ENCODE measurements at places on chromosomes 4 and X. TPM values are rescaled to one million over a fixed set of nuclear protein-coding genes. Genes with fewer than 3 reads are reported as not detected.

Gene ZFP92
- total RNA-seq, result 0.08 TPM

Gene TRIM60
- not detected for total RNA-seq

Gene HSFX2
- total RNA-seq, result not detected

Gene TRPC5OS
- total RNA-seq, result not detected

Gene RNF212
- total RNA-seq, result 1.4 TPM

Gene ARMCX2
- 3.4 TPM for total RNA-seq

Gene STIM2
- total RNA-seq, result 7.1 TPM

Gene FATE1
- not detected for total RNA-seq

Gene DOK7
- total RNA-seq, result 0.36 TPM

Gene VSIG4
- 2.9 TPM for total RNA-seq

- ATAC-seq, result no peak
Measured at GRCh38 chr4:106316773-106317409, 541 bp downstream of the AIMP1 start.

GRCh38 chr4:112245383-112245782 is 13.8 kb downstream of the AP1AR start:
- ATAC-seq, result no peak

GRCh38 chrX:53256446-53257041 is 24.8 kb downstream of the IQSEC2 start:
- peak; percentile 18 for ATAC-seq

DNA sequence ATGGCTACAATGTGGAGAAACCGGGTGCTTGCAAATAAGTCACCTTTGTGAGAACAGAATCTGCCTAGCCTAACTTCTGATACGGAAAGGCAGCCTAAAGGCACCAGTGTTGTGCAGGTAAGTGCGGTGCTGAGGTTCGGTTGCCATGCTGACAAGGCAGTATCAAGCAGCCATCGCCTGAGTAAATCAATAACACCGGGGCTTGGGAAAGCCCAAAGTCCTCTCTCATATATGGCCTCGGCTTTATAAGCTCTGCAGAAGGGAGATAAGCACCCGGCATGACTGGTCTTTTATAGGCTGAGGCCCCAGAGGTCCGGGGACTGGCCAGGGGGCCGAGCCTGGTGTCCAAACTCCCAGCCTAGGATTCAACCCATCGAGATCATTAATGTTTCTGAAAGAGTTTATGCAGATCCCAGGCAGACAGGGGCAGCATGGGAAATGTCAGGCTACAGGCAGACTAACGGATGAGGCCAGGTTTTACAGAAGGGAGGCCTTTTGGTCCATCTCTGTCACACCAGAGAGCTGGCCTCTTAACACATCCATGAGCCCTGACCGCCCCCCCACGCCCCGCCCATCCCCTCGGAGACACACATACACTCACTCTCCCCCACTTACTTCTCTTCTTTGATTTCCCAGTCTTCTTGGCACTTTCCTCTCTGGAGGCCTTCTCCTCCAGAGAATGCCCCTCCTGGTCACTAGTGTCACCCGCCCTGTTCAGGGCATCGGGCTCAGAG is 38.5 kb downstream of the ELF4 start:
- no peak for ATAC-seq

DNA sequence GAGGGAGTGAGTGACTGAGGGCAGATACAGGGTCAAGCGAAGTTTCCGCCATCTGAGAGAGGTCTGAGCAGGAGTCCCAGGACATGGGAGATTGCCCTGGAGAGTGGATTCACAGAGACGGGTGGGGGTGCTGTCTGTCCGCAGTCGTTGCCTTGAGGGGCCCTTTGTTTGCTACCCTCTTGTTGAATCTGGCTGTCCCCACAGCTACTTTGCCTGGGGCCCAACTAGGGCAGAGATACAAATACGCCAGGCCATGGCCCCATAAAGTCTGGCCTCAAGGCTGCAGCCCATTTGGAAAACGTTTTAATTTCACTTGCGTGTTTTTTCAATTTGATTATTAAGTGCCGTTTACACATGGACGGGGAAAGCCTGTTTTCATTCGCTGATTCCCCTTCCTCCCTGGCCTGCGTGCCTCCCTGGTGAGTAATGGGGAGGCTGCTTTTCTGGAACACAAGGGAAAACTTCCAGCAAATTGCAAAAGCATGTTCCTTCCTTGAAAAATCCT is 134.4 kb downstream of the SMIM20 start:
- peak; percentile 56 for ATAC-seq

- no peak for ATAC-seq
Measured at GRCh38 chr4:89403826-89404225, 96.2 kb upstream of the GPRIN3 start.

- ATAC-seq, result no peak
Measured at GRCh38 chrX:149982310-149982709, 44.0 kb upstream of the EOLA2 start.

DNA sequence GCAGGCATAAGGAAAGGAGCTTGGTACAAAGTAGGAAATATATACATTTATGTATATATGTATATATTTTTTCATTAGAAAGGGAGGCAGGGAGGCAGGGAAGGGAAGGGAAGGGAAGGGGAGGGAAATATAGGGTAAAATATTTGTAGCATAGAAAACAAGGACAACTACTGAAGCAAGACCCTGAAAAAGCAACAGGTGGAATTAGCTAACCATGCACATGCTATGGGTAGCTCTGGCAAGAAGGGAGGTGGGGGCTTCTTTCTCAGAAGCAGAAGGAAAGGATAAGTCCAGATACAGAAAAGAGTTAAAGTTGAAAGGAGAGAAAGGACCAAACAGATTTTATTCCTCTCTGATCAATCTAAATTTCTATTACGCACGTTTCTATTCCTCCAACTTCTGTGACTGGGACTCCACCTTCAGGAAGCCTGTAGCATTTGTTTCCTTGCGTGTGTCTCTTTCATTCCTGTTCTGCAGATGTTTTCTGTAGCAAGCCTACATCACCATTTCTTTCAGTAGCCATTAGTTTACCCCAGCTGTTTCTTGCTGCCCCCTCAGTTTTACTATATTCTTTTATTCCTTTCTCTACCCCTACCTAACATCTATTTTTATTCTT is 82.9 kb downstream of the OR13H1 start:
- no peak for ATAC-seq

- no peak for ATAC-seq
Measured at GRCh38 chrX:135541351-135541750, 20.9 kb downstream of the INTS6L start.

DNA sequence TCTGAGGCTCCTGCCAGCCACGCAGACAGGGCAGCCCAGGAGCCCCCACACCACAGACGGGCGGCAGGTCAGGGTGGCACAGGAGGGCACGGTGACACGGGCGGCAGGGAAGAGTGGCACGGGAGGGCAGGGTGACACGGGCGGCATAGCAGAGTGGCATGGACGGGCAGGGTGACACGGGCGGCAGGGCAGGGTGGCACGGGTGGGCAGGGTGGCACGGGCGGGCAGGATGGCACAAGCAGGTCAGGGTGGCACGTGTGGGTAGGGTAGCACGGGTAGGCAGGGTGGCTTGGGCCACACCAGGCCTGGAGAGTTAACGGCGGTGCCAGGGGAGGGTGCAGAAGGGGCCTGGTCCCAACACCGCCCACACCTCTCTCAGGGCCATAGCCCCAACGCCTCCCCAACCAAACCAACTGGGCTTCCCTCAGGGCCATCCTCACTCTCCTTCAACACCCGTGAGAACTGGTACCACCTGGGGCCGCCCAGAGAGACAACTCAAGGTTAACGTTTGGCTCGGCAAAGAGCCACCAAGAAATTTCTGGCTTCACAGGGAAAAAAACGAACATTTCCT is 3.4 kb downstream of the CTBP1 start:
- ATAC-seq, result no peak

- ATAC-seq, result no peak
Measured at GRCh38 chr4:36241771-36242170, 2.5 kb downstream of the ARAP2 start.

DNA sequence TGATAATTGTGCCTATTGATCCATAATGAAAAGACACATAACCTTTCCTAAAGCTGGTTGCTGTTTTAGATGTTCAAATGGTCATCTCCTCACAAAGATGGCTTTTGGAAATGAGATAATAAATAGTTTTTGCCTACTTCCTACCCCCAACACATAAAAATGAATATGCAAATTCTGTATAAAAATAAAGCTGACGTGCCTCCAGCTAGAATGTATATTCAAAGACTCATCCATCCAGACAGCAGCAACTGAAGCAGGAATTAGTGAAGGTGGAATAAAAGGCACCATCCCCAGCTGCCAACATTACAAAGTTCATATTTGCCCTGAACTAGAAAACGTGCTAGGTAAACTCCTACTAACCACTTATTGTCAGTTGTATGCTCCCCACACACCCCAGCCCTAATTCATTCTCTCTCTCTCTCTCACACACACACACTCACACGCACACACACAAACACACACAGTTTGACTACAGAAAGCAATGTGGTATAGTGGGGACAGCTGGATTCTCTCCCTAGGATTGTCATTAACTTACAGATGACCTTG is 53.6 kb downstream of the PCDH19 start:
- no peak for ATAC-seq

GRCh38 chr4:111537871-111538270 is 607.4 kb upstream of the FAM241A start:
- ATAC-seq, result no peak

GRCh38 chrX:118717678-118718391 is 9.6 kb upstream of the IL13RA1 start:
- ATAC-seq, result no peak

DNA sequence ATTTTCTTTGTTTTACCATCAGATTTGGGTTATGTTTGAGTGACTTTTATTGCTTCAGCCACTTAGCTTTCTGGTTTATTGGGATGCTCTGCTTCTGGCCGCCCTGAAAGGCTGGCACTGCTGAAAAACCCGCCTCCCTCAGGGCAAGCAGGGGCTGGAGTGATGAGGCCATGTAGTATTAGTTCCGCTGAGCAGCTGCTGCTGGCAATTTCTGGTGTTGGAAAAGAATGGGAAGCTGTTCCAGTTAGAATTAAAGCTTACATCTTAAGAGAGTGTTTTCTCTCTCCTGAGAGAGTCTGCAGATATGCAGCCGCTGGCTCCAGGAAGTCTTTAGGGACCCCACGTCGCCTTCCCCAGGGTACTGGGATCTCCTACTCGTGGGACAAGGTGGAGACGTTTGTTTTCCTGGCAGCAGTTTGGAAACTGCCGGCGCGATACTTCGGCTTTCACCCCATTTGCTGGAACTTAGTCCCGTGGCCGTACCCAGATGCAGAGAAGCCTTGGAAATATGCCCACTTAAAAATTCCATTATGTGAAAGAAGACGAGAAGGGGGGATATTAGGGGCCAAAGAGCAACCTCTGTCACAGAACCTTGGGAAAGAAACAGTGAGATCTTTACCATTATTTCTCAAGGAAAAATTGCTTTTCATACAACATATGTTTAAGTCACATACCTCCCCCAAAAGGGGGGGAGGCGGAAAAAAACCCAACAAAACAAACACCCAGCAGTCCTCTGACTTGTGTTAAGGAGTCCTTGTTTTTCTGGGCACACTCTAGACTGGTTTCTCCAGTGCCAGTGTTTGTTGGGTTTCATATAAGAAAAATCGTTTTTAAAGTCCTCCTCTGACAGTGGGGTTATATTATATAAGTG is 72.6 kb downstream of the TMEM131L start:
- ATAC-seq, result no peak

GRCh38 chr4:25676221-25676620 is 20.6 kb downstream of the SLC34A2 start:
- ATAC-seq, result no peak

DNA sequence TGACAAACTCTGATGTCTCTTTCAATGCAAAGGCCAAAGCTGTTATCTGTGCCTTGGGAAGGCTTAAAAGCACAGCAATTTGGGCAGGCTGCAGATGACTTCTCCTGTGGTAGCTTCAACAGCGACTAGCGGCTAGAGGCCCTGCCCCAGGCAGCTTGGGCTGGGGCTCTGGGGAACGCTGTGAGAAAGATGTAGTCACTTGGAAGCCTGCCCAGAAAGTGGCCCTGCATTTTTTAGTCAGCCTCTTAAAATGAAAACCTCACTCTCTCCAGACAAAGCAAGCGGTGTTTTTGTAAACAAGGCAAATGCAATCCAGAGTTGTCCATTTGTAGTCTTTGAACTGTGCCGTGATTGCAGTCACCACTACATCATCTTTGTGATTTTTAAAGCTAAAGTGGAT is 27.5 kb downstream of the PCYT1B start:
- ATAC-seq, result no peak

DNA sequence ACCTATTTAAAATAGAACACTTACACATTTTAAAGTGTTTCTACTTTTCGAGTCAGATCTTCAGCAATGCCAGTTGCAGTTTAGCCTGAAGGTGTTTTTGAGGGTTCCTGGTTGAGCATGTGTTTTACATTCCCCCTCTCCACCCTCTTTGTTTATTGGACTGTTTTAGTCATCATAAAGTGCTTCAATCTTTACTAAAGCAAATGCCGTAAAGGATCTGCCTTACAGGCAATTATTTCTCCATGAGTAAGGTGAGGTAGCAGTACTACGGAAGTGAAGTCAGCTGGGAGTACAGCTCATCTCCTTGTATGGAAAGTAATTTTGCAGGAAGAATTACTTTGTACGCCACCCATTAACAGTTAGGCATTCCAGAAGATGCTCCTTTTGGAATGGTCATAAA is 36.9 kb downstream of the PDLIM5 start:
- ATAC-seq, result peak; percentile 95

DNA sequence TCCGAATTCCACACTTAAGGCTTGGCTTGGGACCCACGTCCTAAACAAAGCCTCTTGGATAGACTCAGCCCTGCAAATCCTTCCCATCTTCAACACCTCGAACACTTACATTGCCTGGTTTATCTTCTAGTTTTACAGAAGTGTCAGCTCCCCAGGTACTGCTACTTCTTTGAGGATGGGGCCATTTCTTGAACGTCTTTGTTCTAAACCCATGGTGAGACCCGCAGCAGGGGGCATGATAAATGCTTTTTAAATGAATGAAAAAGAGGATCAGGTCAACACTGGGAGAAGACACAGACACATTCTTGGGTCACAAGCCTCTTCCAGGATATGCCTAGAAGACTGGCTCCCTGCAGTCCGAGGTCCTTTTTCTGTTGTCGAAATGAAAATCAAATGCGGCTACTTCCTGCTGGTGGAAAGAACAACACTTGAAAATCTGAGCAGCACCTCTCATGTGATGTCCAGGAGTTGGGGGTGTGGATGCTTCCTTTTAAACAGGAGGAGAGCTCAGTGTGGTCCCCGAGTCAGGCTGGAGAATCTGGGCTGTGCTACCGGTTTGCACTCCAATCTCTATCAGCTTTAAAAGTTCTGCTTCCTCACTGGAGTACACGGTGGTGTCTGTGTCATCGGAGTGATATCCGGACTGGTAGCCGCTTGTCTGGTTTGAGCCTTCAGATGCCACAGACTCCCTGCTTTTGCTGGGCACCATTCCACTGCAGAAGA is 45.8 kb downstream of the KDR start:
- ATAC-seq, result peak; percentile 36

DNA sequence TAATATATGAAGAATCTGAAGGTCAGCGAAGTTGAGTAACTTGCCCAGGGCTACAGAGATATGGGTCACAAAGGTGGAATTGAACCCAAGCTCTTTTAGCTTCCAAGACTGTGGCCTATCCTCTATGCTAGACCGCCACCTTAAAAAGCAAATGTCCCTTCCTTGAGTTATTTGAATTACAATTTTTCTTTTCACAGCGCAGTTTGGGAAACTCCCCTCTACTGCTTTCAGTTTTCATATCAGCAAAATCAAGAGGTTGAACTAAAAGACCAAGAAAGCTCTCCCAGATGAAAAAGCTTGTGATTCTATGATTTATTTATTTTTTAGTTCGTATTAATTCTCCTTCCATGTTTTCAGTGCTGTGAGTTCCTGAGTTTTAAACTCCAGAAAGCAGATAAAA is 174.5 kb upstream of the C1QTNF7 start:
- ATAC-seq, result no peak

GRCh38 chrX:139112432-139112831 is 400.9 kb upstream of the FGF13 start:
- peak; percentile 26 for ATAC-seq

GRCh38 chr4:77927991-77928925 is 65.6 kb downstream of the MRPL1 start:
- ATAC-seq, result peak; percentile 72

Measured in esophagus mucosa (tissue), 1 donor.